ENCODE measurements at places on chromosomes 4 and X.
A peak's percentile ranks its signal among the peaks of the same experiment; 100 is the strongest.

GRCh38 chr4:174794543-174795094, 34.4 kb downstream of the GLRA3 start:
- no peak for DNase-seq

GRCh38 chr4:158580064-158580463, 58.4 kb downstream of the RXFP1 start:
- no peak for DNase-seq

DNA sequence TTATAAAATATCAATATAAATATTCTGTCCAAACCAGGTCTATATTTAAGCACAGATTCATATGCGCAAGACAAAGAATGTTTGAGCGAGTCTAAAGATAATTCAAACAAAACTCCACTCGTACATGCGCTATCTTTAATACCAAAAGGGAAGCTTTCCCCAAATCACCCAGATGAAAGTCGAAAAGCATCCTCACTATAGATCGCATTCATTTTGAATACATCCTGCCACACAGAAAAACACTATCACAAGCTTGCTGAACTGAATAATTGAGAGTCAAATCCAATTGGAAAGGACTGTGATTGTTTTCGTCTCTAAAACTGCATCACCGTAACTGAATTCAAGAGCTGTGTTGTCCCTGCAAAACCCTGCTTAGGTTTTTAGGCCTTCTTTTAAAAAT, 685 bp downstream of the TASL start:
- DNase-seq: no peak

GRCh38 chr4:69092190-69092589, 4.1 kb upstream of the UGT2B7 start:
- DNase-seq: peak; percentile 56

DNA sequence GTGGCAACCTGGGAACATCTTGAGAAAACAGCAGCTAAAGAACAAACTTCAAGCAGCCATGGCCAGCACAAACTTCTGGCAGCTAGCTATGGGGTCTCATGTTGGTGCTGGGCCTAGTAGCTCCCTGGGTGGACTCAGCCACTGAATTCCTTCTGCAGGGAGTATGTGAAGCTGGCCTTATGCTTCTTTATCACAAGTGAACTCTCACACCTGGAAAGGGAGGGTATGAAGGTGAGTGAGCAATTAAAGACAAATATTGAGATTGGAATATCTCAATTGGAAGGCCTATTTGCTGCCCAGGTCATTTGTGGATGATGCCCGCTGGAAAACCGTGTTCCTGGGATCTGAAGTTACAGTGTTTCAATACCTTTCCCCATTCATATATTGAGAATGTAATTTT, 153.3 kb upstream of the RPS6KA3 start:
- no peak for DNase-seq

DNA sequence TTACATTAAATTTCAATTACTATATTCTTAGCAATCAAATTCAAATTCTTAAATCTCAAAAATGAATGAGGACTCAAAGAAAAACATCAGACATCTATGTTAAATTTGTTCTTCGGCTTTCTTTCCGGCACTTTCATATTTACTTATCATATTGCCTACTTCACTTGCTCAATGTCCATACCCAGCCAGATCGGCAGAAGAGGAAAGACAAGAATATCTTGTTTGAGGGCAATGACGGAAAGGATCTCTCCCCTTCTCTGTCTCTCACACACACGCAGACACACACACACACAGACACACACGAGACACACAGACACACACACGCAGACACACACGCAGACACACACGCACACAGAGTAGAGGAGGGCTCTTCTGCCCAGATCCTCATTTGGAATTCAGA, 13.2 kb upstream of the IRF2 start:
- DNase-seq: no peak

DNA sequence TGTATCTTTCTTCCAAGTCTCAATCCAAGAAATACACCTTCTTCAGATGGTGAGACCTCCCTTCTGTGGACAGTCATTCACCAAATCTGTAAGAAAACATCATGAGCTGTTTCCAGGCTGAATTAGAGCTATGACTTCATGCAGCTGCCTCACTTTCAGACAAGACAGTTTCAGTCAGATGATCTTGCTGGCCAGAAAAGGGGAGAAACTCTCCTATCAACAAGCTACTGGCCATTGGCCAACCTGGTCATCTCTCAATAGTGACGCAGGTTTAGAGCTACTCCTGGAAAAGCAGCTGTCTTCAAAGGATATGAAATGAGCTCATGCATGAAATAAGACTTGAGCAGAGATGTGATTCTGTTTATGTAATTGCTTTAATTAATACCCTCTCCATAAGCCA, 69.6 kb upstream of the NDP start:
- no peak for DNase-seq

DNA sequence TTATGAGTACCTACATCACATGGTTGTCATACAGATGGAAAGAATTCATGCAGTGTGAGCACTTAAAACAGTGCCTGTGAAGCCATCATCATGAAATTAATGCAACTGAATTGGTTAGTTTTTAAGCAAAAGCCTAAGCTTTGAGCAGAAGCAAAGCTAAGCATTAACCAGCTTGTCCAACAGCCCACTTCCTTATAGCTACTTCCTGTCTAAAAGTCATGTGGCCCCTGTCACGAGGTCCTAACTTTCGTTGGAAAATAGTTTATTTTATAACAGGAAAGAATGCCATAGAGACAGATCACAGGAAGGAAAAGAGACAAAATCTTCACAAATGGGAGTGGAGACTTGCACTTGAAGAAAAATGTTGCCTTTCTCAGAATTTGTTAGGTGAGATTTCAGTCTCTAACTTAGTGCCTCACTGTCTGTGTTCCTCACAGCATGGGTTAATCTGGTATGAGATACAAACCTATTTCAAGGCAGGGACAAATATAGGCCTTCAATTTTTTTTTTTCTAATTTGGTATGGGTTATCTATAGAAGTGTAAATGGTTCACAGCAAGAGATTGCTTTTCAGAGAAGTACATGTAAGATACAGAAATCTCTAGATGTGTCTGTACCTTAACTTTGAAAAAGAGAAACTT, 27.7 kb upstream of the VCX start:
- DNase-seq: no peak

DNA sequence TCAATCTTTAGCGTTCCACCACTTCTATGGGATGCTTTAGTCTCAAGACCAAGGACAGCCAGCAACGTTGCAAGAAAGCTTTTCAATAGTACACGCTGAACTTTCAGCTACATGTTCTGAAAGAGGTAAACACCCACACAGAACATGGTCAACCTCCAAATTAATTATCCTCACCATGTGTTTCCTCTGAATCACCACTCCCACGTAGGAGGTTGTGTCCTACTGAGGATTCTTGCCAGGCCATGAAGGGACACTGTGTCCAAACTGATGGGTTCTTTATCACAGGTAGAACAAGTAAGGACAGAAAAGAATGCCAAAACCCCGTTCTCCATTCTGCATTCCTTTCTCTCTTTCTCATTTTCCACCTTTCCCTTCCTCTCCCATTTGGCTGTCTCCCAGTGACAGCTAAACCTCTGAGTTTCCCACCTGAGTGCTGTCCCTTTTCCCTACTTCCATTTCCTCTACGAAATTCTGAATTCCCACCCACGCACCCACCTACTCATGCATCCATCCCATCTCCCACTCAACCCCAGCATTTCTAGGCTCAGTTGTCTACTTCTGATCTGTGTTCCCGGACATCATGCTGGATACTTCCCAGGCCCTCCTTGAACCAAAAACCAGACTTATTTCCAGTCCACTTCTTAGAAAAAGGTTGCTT, 29.0 kb upstream of the GPM6B start:
- no peak for DNase-seq

GRCh38 chrX:3450881-3451570, 104.6 kb upstream of the MXRA5 start:
- peak; percentile 86 for DNase-seq

DNA sequence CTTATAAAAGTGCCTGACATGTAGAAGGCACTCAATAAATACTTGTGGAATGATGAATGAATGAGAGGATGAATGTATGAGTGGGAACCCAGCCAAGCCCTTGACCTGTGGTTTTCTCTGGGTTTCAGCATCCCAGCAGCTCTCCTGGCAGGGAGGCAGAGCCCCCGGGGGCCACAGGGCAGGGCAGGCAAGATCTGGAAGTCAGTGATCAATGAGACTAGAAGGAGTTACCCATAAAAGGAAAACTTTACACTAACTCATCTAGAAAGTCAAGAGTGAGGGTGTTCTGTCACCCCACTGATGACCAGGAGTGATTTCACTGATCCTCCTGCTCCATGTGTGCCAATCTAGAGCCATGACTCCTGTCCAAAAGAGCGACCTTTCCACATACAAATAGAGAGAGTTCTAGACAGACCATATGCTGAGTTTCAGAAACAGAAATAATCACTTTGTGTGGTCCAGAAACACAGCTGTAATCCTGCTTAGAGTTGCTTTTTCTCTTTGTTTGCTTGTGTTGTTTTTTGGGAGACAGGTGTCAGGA, 37.4 kb downstream of the MGARP start:
- peak; percentile 87 for DNase-seq

GRCh38 chr4:29970626-29971025, 749.5 kb upstream of the PCDH7 start:
- peak; percentile 4 for DNase-seq

DNA sequence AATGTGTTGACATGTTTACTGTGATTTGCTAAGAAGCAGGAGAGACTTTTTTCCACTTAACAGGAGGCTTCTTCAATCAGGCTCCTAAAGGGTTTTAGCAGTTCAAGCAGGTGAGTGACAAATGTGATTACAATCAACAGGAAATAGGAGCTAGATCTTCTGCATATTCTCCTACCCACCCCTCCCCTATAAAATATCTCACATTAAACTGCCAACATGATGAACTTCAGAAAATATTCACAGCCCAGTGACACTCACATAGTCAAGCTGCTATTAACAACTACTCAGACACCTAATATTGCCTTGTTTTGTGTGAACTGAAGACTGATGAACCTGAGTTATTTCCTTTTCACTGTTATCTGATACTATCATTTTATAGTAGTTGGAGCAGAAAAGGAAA, 55.9 kb upstream of the ANTXR2 start:
- DNase-seq: no peak

DNA sequence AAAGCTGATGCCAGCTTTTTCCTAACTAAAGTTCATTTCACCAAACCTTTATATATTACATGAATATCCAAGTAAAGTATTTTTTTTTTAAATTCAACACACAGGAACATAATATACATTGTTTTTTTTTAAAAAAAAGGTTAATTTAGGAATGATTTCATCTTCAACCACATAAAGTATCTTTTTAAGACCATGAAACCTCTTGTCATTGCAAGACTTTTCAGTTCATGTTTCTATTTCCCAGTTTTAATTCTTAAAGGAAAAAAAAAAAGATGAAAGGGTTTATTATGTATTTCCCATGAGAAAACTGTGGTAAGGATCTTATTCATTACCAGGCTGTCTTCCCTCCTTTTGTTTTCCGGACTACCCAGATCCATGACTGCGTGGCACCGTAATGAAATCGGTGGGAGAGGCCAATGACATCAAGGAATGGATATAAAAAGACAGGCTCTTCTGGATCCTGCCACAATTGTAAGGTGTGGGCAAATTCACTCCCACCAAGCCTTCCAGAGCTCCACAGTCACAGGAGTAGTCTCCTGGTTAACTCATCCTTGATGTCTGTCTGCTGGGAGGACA, 84.7 kb upstream of the CBR4 start:
- no peak for DNase-seq

DNA sequence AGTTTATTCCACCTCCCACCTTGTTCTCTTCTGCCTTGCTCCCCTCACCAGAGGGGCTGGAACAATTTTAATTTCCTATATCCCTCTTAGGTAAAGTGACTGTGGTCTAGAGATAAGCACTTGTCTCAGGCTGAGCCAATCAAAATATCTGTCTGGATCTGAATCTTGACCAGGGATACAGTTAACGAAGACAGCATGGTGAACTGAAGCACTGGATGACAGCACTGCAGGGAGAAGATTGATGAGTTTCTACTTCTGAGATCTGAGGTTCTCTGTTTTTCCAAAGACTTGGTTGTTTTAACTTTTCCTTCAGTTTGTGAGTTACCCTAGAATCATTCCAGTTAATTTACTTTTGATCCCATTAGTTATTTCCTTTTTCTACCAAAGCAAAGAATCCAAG, 13.2 kb downstream of the GNPDA2 start:
- DNase-seq: no peak

DNA sequence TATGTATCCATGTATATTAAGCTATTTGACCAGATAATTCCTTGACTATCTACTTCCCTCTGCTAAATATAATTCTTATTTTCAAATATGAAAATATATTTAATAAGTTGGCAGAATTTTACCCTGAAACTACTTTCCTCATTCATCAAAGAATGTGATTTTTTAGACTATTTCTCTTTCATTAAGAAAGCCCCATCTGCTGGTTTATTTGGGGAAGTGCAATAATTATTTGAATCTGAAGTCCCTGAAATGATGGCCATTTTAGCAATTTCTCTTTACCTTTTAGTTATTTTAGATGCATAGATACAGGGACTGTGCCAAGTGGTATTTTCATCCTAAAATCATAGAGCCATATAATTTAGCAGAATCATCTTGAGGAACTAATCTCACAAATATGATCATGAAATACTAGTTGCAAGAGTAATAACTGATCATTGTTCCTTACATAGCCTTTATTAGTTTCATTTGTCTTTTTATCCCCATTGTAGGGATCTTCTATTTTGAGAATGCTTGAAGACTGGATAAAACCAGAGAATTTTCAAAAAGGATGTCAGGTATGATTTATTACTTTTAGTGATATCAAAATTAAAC, 39.0 kb downstream of the ENPEP start:
- peak; percentile 47 for DNase-seq

DNA sequence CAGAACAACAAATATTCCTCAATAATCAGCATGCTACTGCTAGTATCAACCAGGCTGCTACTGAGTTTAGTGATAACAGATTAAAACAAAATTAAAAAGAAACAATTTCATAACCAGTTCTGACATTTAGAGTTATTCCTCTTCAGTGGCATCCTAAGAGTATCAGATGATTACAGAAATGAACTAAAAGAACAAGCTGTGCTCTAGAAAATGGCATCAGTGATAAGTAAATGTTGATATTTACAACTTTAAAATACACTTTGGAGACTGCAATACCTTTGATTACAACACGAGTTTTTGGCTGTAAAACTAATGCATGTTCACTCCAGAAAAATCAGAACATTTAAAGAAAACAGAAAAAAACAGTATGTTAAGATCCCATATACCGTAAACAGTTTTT, 72.9 kb downstream of the ADGRA3 start:
- DNase-seq: no peak

GRCh38 chrX:5771441-5771840, 457.2 kb downstream of the NLGN4X start:
- DNase-seq: peak; percentile 38

- no peak for DNase-seq
These were observed 27.1 kb upstream of the MAPK10 start for GRCh38 chr4:86386817-86387415.

- no peak for DNase-seq
These were observed 91.9 kb upstream of the RBPJ start for GRCh38 chr4:26228883-26229282.

- DNase-seq: no peak
These were observed 599 bp upstream of the IL2RG start for GRCh38 chrX:71111921-71112431.

GRCh38 chr4:16524911-16525554, 298.8 kb upstream of the TAPT1 start:
- DNase-seq: peak; percentile 72

Data from fibroblast of upper back skin (primary cell).